ENCODE measurements at places on chromosomes 11 and 22.

GRCh38 chr22:29426476-29426875 lies 11.9 kb upstream of the RFPL1 start:
- DNase-seq, result no peak

GRCh38 chr11:76709756-76710155 lies 39.2 kb upstream of the LRRC32 start:
- DNase-seq, result no peak

- no peak for DNase-seq
These were observed 4.2 kb upstream of the MPPED1 start for GRCh38 chr22:43407591-43407990.

DNA sequence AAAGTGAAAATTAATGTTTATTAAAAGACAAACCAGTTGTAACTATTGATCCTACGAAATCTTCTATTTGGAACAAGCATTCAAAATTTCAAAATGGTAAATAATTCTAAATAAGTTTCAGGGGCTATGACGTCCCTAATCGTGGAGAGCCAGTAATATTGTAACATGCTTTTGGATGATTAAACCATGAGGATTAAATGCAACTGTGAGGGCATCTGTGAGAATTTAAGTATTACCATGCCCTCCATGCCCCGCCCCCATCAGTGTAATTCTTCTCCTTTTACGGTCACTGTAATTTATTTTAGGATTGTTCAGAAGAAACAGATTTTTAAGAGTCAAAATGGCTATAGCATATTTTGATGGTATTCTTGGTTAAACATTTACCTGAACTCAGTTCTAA lies 133.2 kb downstream of the APOL5 start:
- DNase-seq, result no peak

Measured in GM03348 (cell line).